ENCODE measurements at places on chromosomes 2 and 18.

DNA sequence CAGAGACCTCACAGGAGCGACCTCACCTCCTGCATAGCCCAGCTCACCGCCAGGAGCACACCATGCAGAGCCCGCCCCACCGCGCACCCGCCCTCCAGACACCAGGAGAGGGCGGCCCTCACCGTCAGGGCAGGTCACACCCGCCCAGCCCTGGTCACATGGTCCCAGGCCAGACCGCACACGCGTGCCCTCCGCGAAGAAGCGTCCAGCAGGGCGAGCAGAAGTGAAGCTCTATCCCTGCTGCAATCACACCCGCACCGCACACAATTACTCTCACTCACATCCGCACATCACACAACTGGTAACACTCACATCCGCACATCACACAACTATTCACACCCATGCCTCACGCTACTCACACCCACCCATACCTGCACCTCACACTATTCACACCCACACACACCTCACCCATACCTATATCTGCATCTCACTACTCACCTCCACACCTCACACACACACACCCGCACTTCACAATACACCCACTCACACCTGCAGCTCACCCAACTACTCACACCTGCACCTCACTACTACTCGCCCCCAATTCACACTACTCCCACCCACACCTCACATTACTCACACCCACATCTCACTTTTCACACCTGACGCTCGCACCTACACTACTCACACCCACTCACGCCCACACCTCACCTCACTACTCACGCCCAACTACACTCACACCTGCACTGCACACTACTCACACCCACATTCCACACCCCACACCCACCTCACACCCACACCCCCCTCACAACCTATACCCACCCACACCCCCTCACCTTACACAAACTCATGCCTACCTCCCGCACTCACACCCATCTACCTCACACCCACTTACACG is 242.0 kb downstream of the HDAC4 start:
- DNase-seq: no peak

DNA sequence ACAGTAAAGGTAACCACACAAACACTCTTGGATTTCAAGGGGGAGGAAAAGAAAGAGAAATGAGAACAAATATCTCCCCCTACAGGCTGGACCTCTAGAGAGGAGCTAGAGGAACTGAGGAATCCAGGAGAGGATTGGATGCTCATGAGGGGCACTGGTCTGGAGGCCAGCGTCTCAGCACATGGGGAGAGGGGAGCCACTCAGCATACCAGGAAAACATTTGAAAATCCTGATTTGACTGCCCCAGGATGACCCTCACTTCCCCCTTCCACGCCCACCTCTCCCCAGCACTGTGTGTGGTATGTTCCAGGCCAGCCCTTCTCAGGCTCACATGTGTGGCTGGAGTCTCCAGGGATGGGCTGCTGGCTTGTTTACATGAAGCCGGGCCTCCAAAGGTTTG is 396.8 kb upstream of the ID2 start:
- peak; percentile 7 for DNase-seq

- no peak for DNase-seq
Observed at GRCh38 chr18:8989855-8990254, 112.6 kb upstream of the NDUFV2 start.

- DNase-seq: no peak
Observed at GRCh38 chr2:15521641-15522181, 39.4 kb downstream of the NBAS start.

DNA sequence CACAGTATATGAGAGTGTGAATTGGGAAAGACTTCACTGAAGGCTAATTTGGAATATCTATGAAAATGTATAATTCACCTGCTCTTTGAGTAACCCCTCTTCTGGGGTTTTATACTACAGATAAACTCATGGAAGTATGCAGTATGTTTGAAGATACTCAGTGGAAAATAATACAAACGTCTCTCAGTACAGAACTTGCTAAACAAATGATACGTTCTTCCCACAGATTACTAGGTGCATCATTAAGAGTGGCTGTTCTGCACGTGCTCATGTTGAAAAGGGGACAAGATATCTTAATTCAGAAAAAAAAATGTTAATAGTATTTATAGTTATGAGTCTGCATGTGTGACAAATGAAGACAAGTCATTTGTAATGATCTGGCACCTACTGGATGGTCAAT is 70.2 kb upstream of the EPAS1 start:
- no peak for DNase-seq

DNA sequence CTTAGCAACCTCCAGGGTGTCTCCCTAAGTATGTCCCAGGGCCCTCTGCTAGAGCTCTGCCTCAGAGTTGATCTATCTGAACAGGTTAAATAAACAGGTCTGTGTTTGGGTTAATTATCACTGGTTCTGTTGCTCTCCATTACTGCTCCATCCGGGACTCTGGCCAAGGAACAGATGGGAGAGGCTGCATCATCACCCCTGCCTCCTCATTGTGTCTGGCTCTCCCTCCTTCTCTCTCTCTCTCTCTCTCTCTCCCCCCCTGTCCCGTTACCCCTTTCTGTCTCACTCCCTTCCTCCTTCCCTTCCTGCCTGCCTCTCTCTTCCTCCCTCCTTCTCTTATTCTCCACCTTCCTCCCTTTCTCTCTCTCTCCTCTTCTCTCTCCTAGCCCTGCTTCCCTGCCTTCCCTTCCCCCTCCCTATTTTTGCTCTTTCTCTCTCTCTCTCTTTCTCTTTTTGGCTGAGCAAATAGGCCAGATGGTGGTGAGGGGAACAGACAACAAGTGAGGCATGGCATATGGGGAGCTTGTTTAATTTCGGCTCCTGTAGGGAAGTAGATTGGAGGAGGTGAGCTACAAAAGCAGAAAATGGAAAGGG is 62.1 kb downstream of the SETBP1 start:
- peak; percentile 92 for DNase-seq

GRCh38 chr2:122908159-122908558 is 1116.9 kb upstream of the CNTNAP5 start:
- DNase-seq: no peak

- DNase-seq: no peak
Observed at GRCh38 chr2:156526950-156527636, 90.9 kb downstream of the GPD2 start.

DNA sequence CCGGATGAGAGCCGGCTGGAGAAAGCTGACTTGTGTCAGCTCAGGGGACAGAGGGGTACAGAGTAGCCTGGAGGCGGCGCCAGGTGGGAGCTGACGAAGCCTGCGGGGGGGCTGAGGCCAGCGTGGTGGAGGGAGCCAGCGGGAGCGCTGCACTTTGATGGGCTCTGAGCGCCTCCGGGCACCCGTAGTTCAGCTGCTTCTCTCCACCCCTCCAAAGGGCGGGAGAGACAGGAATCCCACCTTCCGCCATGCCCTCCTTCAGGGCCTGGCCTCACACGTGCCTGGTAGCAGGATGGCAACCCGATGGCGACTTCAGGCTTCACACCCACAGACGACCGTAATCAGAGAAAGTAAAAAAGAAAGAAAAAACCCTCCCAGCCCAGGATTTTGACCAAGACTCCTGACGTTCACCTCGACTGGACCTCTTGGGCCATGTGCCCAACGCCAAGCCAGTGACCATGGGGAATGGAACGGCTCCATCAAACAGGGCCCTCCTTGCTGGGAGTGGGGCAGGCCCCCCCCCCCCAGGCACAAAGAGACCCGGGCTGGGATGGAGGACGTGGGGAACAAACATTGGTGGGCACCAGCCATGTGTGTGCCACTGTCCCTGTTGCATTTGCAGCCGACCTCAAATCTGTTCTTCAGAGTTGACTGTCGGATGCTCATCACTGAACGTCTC is 60.7 kb upstream of the ASAP2 start:
- no peak for DNase-seq

DNA sequence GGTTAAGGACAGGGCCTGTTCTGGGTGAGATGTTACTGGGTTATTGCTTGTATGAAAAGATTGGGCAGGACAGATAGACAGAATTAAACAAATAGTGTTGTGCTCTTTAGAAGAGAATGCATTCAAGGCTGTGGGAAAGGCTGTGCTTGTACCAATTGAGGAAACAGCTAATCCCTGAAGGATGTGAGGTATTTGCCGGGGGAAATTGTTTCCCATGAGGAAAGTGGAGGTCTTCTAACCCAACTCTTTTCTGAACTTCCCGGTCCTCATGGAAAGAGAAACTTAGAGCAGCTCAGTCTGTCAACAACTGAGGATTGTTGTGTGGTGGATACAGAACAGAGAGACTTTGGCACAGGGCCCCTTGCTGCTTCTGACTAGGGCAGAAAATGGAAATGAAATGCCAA is 9.5 kb downstream of the SLC1A4 start:
- DNase-seq: no peak

- no peak for DNase-seq
Observed at GRCh38 chr18:61883547-61883946, 9.3 kb downstream of the RNF152 start.

DNA sequence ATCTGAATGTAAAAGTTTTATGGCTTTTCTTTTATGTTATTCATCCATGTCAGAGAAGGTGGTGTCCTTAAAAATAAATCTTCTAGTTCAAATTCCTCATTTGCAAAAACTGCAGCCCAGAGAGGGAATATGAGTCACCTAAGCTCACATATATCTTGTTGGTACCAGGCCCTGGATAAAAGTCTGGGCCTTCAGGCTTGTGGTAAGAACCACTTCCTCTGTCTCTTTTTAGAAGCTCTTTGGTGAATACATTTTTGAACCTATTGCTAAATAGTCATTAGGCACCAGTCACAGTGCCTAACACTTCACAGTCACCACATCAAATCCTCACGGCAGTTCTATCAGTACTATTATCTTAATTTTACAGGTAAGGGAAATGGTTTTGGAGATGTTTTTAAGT is 199.2 kb downstream of the KCNS3 start:
- DNase-seq: peak; percentile 69

DNA sequence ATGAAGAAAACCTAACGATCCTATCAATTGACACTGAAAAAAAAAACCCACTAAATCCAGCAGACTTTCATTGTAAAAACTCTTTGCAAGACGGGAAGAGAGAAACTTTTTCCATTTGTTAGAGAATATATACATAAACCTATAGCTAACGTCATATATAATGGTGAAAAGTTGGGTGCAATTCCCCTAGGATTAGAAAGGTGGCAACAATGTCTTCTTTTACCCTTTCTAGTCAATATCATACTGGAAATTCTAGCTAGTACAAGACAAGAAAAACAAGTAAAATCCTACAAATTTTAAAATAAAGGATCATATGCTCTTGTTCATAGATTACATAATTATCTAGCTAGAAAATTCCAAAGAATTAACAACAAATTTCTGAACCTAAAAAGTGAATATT is 1596.5 kb upstream of the LRRTM1 start:
- no peak for DNase-seq

GRCh38 chr18:63342206-63342605 is 22.6 kb upstream of the BCL2 start:
- DNase-seq: no peak

DNA sequence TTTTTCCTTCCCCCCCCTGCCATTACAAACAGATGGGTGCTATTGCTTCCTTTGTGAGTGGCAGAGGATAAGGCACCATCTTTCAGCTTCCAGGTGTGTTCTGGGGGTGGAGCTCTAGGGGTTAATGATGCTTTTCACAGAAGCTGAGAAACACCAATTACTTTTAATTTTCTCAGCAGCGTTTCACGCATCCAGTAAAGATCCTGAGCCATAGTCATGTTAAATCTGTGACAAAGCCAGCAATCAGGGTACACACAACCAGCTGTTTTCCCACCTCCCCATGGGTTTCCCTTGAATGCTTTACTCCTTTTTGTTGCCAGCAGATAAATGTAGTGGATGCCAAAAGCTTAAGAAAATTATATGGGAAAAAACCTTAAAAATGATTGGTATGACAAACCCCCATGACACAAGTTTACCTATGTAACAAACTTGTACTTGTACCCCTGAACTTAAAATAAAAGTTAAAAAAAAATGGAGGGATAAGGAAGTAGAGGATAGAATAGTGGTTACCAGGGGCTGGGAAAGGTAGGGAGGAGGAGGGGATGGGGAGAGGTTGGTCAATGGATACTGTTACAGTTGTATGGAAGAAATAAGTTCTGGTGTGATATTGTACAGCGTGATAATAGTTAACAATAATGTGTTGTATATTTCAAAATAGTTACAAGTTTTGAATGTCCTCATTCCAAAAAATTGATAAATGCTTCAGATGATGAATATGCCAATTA is 70.0 kb downstream of the ACOXL start:
- DNase-seq: no peak

DNA sequence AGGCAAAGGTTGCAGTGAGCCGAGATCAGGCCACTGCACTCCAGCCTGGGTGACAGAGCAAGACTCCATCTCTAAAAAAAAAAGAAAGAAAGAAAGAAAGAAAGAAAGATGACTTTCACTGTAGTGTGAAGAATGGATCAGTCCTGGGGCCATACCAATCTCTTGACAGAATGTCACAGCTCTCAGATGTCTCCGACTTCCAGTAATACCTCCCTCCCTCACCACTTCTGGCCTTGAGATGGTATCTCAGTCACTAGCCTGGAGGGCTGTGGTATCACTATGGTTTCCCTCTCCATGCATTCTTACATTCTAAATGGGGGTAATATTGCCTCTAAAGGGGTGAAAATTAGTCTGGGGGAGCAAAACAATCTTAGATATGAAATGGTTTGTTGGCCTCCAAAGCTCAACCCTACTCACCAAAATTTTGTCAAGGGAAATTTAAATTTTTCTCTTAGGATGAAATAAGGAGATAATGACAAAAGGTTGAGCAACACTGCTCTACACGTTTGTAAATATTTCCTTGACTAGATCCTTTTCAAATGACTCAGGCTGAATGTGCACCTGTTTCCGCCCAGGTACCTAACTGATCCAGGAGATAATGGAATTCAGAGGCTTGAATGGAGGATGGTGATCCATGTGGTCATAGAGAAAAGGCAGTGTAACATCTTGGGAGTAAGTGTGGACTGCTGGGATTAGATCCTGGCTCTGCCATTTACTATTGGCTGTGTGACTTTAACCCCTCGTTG is 19.9 kb upstream of the SPRED2 start:
- no peak for DNase-seq

DNA sequence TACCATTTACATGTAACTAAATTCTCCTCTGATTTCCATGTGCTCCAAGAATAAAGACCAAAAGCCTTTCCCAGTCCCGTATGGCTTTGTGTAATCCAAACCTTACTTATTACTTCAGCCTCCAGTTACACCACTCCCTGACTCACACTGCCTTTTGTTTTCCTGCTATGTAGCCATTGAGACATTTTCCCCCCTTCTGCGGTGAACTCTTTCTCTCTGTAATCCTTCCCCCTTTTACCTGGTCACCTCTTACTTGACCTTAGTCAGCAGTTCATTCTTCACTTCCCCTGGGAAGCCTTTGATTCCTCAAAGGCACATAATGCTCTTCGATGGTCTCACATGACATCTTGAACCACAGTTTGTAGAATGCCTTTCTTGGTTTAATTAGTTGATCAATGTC is 256.0 kb upstream of the FANCL start:
- no peak for DNase-seq

DNA sequence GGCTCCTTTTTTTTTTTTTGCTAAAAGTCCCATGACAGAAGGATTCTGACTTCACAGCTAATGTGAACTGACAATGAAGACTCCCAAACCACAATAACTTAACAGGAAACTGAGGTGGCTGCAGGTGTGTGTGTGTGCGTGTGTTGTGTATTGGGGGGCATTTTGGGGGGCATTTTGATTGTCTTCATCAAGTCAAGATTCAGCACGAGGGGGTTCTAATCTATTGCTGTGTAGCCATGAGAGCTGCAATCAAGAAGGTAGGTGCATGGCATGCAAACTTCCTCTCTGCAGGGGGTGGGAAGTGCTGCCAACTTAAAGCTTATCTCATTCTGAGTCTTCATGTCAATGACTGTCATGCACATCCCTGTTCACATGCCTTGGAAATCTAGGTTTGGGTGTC is 25.2 kb downstream of the SPRED2 start:
- DNase-seq: no peak

Measured in SJCRH30 (cell line).